AG20443 (cell line): ENCODE measurements at places on chromosomes 12 and 14.
A peak's percentile ranks its signal among the peaks of the same experiment; 100 is the strongest.

- DNase-seq, result no peak
Measured at GRCh38 chr14:103593577-103593976, 30.8 kb downstream of the COA8 start.

GRCh38 chr12:68971404-68971803 is 38.4 kb upstream of the CPM start:
- peak; percentile 63 for DNase-seq

GRCh38 chr14:26775765-26776563 is 178.1 kb upstream of the NOVA1 start:
- peak; percentile 40 for DNase-seq

GRCh38 chr12:106436164-106436563 is 78.6 kb downstream of the POLR3B start:
- no peak for DNase-seq

DNA sequence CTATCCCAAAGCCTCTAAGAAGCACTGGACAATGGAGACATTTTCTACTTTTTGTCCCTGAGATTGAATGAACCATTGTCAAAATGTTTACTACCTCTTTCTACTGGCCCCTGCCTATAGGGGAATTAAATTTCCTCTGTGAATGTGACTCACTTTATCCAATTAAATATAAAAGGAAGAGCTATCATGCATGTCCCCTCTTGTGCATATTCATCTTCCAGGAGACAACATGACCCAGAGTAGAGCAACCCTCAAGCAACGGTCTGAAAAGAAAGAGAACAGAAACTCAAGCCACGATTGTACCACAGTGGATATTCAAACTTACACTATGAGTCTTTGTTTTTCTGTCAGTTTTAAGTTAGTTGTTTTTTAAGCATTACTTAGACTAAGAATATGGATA is 938.4 kb upstream of the ATXN7L3B start:
- DNase-seq, result no peak

- DNase-seq, result no peak
Measured at GRCh38 chr12:109683316-109683715, 30.3 kb upstream of the FAM222A start.

- DNase-seq, result no peak
Measured at GRCh38 chr12:109448272-109448671, 28.8 kb downstream of the KCTD10 start.

DNA sequence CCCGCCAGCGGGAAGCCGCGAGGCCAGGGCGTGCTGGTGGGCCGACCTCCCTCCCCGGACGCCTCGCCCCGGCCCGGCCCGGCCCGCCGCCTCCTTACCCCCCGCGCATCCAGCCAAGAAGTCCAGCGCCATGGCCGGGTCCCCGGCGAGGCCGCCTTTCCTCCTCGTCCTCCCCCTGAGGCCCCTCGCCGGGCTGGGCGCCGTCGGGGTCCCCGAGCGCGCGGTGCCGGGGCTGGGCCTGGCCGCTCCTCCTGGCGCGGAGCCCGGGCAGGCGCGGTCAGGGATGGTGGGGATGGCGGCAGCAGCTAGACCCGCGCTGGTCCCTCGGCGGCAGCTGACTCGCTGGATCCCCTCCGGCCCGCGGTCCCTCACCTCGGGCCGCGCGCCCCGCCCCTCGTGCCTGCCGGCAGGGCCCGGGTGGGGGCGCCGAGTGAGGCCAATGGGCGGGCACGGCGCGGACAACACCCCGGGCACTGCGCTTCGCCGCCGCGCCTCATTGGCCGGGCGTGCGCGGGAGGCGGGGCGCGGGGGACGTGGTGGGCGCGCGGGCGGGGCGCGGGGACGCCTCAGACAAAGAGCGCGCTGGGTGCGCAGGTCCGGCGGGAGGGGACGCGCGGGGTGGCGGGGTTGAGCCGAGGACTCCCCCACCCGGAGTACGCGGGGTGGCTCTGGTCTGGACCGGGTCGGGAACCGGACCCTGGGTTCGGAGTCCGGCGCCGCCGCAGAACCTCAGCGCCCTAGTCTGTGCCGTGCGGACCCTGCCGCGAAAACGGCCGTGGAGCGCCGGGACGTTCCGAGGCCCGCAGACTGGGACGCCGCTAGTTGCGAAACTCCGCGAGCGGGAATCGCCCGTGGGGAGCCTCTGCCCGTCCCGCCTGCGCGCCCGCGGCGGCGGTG is at the start of gene SLC25A29:
Gene SLC25A29 (minus strand): TSS at position 344 of the 897 bp plus-strand sequence. CDS start 212 bp downstream, at position 132.
- DNase-seq, result peak; percentile 97
